ENCODE measurements at places on chromosomes 3 and 15.
A peak's percentile ranks its signal among the peaks of the same experiment; 100 is the strongest.

GRCh38 chr3:145183261-145183660 lies 977.7 kb downstream of the PLOD2 start:
- DNase-seq = no peak

DNA sequence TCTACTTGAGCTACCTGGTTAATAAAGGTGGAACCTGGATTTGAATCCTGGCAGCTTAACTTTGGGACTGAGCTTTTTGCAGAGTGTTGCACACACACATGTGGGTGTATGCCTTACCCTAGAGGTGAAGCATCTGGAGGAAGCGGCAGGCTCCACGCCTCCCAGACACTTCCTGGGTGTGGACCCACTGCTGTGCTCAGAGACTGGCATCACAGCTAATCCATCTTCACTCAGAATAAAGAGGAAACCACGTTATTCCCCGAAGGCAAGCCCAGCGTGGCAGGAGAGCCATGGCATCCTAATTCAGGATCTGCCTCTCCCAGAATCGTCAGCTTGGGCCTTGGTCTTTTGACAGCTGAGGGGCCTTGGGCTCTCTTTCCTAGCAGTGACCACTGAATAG lies 25.5 kb downstream of the CCDC13 start:
- no peak for DNase-seq

- DNase-seq = peak; percentile 42
Measured at GRCh38 chr3:113242096-113242581, 30.8 kb downstream of the BOC start.

DNA sequence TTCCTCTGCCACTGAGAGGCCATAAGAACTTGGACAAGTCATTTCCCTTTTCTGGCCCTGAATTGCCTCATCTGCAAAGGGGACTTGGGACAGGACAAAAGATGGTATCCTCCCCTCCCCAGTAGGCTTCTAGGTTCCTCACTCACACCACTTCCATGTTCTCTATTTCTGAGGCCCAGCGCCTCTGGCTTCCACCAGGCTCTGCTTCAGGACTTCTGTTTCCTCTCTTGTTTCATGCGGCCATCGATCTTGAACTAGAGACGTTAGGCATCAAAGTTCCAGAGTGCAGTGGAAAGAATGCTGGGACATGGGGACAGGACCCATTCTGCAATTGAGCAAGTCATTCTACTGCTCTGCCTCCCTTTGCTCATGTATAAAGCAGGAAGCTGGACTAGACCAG lies 1.7 kb downstream of the TM4SF4 start:
- no peak for DNase-seq

- no peak for DNase-seq
Measured at GRCh38 chr3:19885468-19885867, 48.5 kb downstream of the EFHB start.

GRCh38 chr15:66702787-66703539 lies 927 bp downstream of the SMAD6 start:
- DNase-seq = no peak

DNA sequence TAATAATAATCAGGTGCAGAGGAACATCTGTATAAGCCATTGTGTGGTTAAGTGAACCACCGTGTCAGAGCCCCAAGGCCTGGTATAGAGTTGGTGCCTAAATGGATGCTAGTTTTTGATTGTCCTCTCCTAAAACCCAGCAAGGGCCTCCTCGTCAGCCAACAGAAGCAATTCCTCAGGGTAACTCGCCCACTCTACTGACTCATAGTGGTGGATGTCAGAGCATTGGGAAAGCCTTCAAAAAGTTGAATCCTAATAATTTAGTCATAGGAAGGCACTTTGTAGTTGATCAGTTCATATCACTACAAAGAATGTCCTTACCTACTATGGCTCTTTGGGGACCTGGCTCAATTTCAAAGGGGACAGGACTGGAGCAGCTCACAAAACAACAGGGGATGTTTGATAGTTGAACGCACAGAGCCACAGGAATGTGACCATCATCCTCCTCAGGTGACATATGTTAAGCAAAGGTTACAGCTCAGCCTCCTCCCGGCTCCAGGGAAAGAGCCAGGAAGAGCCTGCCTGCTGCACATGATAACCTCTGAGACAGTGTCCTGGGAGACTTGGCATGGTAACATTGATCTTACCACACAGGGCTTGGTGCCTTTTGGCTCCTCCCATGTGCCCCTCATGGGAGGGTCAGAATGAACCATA lies 338.7 kb downstream of the CLSTN2 start:
- DNase-seq = no peak

DNA sequence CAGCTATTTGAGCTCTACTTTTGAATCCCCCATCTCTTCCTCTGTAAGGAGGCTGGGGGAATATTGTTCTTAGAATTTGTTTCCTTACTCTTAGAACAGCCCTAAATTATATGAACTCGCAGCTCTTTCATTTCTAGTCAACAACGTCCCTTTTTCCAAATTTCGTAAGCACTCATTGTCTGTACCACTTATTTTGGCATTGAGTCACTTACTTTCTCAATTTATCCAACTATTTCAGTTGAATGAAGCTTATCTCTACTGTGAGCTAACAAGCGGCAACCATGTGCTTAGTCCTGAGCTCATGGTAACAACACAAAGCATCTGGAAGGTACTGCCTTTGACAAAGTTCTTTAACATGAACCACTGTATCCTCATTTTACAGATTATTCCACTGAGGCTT lies 191.1 kb downstream of the GREM1 start:
- no peak for DNase-seq

GRCh38 chr3:188594139-188594538 lies 440.2 kb downstream of the LPP start:
- DNase-seq = no peak

GRCh38 chr3:162142511-162142910 lies 645.9 kb downstream of the OTOL1 start:
- no peak for DNase-seq

DNA sequence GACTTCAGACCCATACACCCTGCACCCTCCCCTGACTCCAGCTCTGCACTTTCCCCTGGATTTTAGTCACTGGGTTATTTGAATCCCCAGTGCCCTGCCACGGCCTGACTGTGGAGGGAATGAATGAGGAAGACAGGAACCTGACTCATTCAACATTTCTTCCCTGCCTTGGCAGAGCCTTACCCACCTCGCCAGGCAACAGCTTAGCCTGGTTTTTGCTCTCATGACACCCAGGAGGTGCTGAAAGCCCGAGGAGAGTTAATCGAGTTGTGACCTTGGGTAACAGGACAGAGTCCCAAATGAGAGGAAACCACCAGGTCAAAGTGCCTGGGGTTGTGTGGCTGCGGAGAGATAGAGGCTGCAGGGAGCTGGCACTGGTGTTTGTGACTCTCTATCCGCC lies 128.3 kb downstream of the SMAD6 start:
- no peak for DNase-seq

GRCh38 chr15:85722374-85723152 lies 72.2 kb downstream of the KLHL25 start:
- DNase-seq = no peak

GRCh38 chr3:190619761-190620160 lies 105.9 kb downstream of the IL1RAP start:
- no peak for DNase-seq

- no peak for DNase-seq
Measured at GRCh38 chr15:32729700-32730395, 12.0 kb downstream of the GREM1 start.

- DNase-seq = no peak
Measured at GRCh38 chr15:66948294-66948693, 117.1 kb upstream of the SMAD3 start.

GRCh38 chr15:40747685-40748631 lies 7.1 kb downstream of the RMDN3 start:
- DNase-seq = no peak

DNA sequence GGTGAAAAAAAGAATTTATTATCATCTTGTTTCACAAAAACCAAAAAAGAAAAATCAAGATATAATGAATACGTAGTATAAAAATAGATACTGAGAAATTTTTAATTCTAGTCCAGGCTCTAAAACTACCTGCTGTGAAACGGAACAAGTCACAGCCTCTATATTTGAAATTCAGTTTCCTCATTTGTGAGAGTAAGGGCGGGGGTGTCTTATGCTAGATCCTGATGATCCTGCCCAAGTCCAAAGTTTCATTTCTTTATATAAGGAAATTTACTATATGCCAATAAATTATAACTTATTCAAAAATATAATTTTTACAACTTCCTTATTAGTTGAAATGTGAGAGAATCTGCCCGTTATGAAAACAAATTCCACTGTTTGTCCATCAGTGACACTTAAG lies 385.7 kb downstream of the CGGBP1 start:
- no peak for DNase-seq

DNA sequence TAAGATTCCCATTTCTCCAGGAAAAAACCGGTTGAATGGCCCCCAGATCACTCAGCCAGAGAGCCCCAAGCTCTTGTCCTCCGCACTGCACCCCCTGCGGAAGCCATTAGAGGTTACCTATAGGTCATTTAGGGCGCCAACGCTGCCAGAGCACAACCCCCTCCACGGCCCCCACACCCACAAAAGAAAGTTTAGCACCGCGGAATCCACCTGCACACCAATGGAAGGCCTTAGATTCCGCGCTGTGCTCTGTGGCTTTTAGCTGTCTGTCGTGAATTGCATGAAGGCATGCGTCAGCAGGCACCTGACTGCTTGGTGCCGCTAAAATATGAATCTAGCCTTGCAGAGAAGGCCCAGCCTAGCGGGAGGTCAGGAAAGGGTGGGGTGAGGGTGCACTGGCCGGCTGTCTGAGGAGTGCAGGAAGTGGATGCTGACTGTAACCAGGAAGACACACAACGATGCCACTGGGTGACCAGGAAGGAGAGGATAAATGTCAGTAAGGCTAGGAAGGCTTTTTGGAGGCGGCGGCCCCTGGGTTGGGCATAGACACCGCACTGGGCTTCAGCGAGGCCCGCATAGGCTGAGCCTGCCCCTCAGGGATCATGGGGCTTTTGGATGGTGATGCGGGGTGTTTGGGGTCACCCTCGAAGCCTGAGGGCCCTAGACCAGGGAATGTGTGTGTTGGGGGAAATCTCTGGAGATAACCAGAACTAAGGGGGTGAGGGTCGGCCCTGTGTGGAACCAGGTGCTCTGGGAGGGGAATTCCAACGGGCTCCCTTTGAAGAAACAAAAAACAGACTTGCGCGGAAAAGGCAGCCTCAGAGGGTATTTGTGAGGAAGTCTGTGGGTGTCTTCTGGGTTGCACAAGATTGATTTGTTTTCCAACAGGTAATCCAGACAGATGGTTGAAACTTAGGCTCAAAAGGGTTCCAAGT lies 976 bp upstream of the NUP210 start:
- peak; percentile 10 for DNase-seq

DNA sequence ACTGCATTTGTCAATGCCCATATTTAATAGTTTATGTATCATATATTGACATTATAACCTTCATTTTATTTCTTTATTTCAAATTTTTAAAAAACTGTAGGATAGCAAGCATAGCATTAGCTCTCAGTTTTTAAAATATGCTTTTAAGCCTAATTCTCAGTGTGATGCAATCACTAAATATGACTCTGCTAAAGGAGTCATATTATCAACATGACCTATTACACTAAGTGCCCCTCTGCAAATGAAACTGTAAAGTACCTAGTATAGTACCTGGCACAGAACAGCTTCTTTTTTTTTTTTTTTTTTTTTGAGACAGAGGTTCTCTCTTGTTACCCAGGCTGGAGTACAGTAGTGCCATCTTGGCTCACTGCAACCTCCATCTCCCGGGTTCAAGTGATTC lies 179.4 kb upstream of the CGNL1 start:
- DNase-seq = no peak

DNA sequence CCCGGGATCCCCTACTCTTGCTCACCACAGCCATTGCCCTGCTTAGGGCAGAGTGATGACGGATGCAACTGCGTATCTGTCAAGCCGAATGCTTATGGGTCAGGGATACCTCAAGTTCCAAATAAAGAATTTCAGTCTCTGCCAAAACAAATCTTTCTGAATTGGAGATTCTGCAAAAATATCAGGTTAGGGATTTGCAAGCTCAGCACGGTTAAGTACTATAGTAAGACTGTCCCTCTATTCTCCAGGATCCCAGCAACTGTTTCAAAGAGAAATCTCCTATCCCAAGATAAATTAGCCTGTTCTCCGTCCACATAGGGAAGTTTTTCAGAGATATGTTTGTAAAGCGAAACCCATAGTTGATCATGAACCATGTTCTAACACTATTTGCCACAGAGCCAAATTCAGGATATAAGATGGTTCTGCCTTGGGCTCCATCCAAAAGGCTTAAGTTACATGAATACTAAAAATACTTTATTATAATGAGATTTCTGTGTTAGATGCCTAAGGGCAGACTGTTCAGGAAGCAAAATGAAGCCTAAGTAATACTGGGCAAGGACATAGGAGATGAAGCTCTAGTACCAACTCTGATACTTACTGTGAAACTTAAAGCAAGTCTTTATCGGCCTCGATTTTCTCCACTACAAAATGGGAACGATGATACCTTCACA lies 100.1 kb upstream of the LPP start:
- no peak for DNase-seq
